Frontal cortex (tissue), 4 donors: ENCODE measurements at places on chromosomes 12 and 14. TPM values are rescaled to one million over a fixed set of nuclear protein-coding genes. Genes with fewer than 3 reads are reported as not detected.

Gene LRIG3
- 10.6 TPM for total RNA-seq

DNA sequence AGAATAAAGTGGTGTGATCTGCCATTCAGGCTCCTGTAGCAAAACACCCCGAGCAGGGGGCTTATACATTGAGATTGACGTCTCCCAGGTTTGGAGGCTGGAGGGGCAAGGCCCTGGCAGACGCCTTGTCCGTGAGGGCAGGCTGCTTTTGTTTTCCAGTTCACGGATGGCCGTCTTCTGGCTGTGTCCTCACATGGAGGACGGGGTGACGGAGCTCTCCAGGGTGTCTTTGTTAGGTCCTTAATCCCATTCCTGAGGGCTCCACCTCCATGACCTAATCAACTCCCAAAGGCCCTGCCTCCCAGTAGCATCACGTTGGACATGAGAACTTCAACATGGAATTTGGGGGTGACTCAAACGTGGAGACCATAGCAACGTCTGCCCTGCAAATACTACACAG is 147.7 kb downstream of the KIF26A start:
- no peak for DNase-seq

GRCh38 chr14:99759546-99759925 is 33.7 kb upstream of the EML1 start:
- no peak for DNase-seq

Gene KITLG
- 56.3 TPM for total RNA-seq

GRCh38 chr12:98064501-98064900 is 450.9 kb upstream of the TMPO start:
- DNase-seq = no peak

DNA sequence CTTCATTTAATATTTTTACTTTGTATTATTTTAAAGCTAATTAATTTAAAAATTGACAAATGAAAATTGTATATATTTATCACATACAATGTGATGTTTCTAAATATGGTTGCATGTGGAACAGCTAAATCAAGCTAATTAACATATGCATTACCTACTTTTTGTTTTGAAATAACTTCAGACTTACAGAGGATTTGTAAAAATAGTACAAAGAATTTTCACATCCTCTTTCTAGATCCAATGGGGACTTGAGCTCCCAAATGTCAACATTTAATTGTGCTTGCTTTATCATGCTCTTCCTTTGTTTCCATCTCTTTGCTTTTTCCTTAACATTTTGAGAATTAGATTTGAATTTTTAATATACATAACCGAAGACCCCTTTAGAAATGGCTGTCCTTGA is 6.6 kb downstream of the DCD start:
- no peak for DNase-seq

GRCh38 chr14:52901357-52901980 is 49.4 kb downstream of the FERMT2 start:
- no peak for DNase-seq

Gene GALNT9
- total RNA-seq = 4.9 TPM

DNA sequence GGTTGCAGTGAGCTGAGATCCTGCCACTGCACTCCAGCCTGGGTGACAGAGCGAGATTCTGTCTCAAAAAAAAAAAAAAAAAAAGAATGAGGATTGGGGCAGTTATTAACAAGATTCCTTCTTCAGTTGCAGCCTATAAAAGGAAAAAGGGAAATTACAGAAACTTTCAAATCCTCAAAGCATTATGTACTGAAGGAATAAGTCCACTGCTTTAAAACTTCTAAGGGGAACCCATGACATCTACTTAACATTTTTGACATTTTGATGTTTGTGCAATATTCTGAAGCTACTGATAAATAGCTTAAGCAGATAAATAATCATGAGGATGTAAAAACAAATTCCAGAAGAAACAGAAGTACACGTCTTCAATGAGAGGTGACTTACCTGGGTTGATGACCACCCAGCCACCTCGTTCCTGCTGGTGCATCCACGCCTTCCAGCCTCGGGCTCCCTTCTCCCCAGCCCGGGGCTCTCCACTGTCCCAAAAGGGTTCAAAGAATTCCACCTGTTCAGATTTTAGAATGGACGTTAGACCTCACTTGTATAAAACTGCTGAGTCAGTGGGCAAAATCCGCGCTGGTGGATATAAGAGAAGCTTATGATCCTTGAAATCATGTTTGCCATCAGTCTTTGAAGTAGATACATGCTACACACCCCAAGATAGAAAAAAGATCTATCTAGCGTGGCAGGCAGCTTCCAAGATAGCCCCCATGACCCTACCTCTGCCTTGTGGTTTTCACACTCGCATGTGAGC is 33.7 kb downstream of the NRDE2 start:
- no peak for DNase-seq

GRCh38 chr12:19757317-19757877 is 318.1 kb downstream of the AEBP2 start:
- DNase-seq = no peak

Gene MMP19
- not detected for total RNA-seq

DNA sequence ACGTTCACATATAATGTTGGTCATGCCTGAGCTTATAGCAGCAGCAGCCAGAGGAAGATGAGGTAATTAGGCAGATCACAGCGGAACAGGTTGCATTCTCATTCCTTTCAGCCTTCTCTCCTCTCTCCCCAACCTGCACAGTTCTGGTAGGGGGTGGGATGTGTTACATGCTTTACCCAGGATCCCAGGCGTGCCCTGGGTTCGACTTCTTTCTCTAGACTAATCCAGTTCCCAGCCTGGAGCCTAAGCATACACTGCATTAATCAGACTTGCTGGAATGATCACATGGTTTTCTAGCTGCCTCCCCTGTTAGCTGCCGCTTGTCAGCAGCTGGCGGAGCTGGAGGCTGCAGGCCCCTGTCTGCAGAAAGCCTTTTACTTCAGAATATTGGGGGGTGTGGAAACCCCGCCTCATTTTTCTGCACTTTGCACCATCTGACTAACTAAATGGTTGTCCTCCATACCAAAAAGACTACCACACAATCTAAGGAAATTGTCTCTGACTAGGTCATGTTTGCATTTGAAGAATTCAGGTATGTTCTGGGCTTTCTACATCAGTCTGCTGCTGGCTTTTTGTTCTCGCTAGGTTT is 46.0 kb upstream of the EVL start:
- DNase-seq = peak; percentile 36

Gene CEP290
- total RNA-seq = 37.5 TPM

DNA sequence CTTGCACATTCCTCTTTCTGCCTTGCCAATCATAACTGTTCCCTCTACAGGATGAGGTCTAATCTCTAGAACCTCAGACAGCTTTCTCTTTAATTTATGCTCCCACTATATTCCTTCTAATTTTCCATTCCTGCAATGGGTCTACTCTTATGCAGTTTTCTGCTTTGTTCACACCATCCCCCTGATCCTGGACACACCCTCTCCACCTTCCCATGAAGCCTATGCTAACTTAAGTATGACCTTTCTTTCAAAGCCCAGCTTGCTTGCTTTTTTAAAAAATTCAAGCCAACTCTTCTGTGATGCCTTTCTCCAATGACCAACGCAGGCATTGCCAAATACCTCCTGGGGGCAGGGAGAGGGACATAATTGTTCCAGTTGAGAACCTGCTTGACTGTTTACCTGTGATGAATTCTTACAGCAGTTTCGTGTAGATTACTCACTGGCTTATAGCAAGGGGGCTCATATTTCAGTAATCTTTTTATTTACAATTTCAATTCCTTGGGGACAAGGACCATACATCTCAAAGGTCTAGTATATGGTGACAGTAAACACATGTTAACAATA is 7.8 kb downstream of the SLC38A1 start:
- no peak for DNase-seq

DNA sequence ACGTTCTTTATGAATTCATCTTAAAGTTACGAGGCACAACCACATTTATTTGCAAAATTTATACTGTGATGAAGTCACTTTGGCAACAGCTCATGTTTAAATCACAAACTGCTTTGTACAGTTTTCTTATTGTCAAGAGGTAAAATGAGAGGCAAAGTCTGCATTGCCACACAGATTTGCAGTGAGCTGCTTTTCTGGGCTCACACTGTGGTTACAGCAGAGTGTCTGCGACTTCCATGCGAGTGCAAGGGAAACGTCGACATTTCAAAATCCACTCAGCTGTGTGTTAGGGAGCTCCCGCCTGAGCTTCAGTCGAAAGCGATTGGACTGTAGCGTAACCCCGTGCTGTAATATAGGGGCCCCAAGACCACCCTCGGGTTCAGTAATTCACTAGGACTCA is 13.0 kb downstream of the MTA1 start:
- no peak for DNase-seq

DNA sequence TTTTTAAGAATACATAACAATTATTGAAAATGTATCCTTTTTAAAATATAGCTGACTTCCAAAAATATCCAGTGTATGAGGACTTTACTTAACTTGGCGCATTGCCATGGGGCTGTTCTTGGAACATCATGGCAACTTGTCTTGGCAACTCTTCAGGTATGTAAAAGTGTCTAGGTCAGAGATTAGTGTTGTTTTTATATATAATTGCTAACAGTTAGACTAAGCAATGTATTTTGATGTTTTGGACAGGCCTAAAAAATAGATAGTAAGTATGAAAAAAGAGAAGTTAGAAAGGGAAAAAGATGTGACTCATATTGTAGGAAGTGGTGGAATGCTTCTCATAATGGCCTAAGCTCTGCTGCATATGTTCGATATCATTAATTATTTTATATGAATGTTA is 70.9 kb downstream of the MON2 start:
- DNase-seq = no peak

Gene NFATC4
- 2.9 TPM for total RNA-seq

Gene SLCO1A2
- total RNA-seq = 4.9 TPM

Gene C12orf54
- not detected for total RNA-seq

DNA sequence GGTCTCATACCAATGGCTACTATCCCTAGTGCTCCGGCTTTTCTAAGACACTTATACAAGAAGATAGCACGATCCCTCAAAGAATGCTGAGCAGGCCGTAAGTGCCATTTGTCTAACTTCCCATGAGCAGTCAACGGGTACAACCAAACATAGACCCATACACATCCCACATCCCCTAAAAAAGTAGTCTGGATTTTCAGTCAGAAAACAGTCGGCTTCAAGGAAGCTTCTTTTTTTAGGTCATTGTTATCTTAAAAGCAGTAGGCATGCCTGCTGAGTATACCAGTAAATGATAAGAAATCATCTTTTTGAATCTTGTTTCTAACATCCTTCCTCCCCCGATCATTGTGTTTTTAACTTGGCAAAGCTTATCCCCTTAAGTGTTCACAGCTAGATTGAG is 19.8 kb downstream of the OSBPL8 start:
- no peak for DNase-seq

Gene PGF
- 2.9 TPM for total RNA-seq

DNA sequence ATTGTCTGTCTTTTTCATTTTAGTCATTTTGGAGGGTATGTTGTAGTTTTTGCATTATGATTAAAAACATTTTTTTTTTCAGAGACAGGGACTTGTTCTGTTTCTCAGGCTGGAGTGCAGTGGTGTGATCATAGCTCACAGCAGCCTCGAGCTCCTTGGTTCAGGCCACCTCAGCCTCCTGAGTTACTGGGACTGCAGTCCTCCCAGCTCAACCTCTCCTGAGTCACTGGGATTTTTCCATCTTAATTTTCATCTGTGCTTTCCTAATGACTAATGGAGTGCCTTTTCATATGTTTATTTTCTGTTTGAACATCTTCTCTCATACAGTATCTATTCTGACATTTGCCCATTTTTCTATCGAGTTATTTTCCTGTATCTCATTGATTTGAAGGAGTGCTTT is 52.6 kb downstream of the DYRK2 start:
- DNase-seq = no peak

DNA sequence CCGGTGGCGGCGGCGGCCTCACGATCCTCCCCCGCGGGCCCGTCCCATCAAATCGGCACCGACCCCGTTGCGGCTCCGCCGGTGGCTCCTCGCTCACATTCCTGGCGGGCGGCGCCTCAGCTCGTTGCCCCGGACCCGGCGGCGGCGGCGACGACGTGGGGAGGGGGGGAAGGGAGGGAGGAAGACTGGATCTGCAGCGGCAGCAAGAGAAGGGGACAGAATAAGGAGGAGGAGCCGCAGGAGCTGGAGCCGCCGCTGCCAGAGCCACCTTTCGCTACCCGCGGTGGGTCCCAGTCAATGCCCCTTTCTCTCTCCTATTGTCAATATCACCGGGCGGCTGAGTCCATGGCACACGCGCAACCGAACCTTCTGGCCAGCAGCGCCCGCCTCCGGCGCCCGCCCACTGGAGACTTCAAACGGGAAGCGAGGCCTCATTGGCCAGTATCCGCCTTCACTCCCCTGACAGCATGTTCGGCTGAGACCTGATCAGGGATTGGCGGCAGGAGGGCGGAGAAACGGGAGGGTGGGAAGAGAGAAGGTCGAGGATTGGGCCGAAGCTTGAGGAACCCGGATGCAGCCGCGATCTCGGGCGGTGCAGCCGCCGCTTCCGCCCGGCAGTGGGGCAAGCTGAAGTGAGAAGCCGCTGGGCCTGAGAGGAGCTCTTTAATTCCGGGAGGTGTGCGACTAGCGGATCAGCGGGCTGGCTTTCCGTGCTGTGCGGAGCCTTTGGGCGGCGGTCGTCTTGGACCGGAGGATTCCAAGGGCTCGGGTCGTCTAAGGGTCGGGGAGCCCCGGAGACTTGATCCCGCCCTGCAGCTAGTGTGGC is at the start of gene PPP2R5E:
TSS of gene PPP2R5E (minus strand) at position 378 of the 826 bp plus-strand sequence. CDS start 3,692 bp downstream, outside the sequence.
- DNase-seq = peak; percentile 89

DNA sequence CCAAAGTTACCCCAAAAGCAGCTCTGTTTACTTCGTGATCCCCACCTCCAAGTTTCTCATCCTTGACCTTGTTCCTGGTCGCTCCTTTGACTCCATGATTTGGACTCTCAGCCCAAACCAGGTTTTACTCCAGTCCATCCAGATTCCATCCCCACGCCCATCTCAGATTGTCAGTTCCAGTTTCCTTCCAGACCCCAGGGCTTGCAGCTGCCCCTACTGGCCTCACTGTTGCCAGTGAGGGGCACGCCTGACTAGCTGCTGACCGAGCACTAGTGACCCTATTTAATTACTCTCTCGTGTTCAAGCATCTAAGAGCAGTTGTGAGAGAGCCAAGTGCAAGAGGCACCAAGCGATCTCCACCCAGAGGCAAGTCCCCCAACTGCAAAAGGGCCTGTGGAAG is 155.1 kb upstream of the FUT8 start:
- no peak for DNase-seq

- no peak for DNase-seq
These were observed 45.4 kb downstream of the APPL2 start for GRCh38 chr12:105190530-105190929.

Gene ANKRD33
- not detected for total RNA-seq

DNA sequence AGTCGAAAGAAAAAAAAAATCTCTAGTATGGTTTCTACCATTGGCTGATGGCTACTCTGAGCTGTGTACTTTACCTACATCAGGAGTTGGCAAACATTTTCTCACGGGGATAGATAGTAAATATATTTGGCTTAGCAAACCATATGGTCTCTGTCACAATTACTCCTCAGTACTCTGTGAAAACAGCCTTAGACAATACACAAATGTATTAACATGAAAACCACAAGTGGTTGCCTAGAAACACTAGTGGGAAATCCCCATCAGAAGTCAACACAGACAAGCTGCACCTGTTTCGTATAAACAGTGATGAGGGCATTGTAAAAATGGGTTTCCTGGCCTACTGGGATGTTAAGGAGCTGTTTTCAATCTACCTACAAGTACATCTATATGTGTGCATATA is 84.6 kb upstream of the NAV3 start:
- DNase-seq = no peak
